ENCODE measurements at places on chromosomes 13 and 19.

- no peak for DNase-seq
Observed at GRCh38 chr13:78029901-78030300, 111.3 kb upstream of the EDNRB start.

GRCh38 chr13:26929971-26930730 lies 169.6 kb upstream of the GPR12 start:
- peak; percentile 73 for DNase-seq

GRCh38 chr19:34145741-34146202 lies 26.5 kb upstream of the LSM14A start:
- peak; percentile 24 for DNase-seq

DNA sequence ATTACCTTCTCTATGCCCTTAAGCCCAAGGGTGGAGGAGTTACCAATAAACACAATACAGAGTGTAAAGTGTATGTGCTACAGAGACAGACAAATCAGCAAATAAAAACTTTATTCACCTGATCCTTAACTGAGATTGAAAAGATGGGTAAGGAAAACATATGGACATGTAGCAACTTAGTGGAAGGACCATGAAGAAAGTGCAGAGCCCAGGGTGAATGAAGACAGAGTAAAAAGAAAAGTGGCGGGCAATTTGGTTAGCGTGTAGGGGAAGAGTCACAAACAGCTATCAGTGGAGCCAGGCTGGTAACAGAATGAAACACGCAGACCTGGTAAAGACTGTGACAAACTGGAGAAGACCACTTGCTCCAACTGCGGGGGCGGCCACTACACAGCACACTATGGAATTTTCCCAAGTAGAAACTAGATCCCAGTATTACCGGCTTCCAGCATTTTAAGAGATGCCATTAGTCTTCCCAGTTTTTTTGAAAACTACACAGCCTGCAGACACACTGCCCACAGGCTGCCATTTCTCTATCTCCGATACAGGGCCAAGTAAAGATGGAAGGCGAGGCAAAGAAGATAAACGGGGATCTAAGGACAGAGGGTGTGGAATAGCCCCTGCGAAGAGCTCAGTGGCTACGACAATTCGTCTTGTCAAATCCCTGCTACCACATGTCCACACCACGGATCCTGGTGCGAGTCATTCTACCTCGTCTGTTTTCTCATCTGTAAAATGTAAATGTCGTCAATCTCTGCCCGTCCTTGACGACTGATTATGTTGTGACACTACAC lies 1.2 kb downstream of the UQCRFS1 start:
- no peak for DNase-seq

- no peak for DNase-seq
Observed at GRCh38 chr13:43229506-43229905, 206.1 kb downstream of the DNAJC15 start.

- DNase-seq: no peak
Observed at GRCh38 chr19:17086120-17086519, 10.5 kb downstream of the MYO9B start.

DNA sequence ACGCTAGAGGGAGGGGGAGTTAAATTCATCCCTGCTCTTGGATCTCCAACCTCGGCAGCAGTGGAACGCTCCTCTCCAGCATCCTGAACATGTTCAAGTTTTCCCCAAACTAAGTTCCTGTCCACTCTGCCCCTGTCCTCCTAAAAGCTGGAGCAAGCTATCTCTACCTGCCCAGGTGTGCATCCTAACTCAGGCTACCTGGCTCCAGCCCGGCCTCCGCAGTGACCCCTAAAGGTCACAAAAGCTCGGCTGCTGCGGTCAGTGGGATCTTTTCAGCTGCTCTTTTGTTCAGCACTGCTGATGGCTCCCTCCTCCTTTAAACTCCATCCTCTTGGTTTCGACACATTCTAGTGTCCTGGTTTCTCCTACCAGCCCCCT lies 1.4 kb downstream of the DCUN1D2 start:
- no peak for DNase-seq

DNA sequence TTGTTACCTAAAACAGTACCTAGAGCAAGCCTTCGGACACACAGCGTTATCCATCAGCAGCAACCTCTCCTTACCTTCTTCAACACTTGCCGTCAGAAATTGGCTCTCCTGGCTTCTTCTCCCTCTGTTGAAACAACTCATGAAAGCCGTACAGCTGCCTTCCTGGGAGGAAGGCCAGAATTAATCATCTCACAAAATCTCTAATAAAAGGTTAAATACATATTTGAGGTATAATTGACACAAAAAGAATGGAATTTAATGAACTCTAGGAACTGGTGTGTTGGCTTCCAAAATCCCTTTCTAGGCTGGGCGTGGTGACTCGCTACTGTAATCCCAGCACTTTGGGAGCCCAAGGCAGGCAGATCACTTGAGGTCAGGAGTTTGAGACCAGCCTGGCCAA lies 37.3 kb upstream of the GTF2F2 start:
- DNase-seq: no peak

DNA sequence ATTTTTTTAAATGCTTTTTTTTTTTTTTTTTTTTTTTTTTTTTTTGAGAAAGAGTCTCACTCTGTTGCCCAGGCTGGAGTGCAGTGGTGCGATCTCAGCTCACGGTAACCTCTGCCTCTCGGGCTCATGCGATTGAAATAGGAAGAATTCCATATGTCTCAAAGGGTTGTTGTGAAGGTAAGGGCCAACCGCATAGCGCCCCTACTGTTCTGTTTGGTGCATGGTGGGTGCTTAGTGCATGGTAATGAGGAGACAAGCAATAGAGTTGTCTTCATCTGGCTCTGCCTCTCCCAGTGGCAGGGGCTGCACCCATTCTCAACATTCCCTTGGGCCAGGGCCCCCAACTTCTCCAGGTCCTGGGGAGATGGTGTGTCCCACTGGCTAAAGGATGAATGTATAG lies 68.7 kb downstream of the RASL11A start:
- peak; percentile 48 for DNase-seq

GRCh38 chr13:70809588-70809987 lies 701.3 kb upstream of the KLHL1 start:
- DNase-seq: no peak

GRCh38 chr13:40271271-40271885 lies 395.1 kb downstream of the FOXO1 start:
- DNase-seq: no peak

DNA sequence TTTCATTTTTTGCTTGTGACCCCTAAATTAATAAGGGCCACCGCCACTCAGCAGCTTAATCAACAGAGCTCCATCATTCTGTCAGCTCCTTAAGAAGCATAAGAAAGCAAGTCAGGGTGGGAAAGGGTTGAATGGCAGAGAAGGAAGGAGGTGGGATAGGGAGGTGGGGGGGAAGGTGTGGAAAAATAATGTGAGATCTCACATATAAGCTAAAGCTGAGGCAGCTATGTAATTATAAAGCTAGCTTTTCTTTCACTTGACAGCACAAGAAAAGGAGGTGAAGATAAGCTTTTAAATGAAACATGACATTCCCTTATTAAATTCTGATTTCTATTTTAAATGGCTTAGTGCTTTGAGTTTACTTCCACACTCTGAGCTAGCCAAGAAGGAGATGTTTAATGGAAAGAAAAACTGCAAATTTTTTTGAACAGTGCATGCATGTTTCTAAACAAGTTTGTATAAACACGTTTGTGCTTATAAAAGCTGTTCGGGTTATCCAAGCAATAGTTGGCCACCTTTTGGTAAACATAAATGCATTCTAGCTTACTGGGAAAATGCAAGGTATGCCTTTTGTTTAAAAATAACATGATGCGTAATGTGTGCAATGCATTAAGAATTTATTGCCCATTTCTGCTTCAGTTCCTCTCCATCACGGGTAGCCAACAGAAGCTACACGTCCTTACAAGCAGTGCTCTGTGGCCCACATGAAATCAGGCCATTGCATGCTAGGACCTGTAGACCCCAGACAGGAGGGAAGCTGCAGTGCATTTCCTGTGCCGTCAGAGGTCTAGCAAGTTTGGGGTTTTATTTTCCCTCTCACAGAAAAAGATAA lies 96.2 kb downstream of the LHFPL6 start:
- no peak for DNase-seq

- no peak for DNase-seq
Observed at GRCh38 chr13:25280396-25280795, 6.9 kb downstream of the MTMR6 start.

DNA sequence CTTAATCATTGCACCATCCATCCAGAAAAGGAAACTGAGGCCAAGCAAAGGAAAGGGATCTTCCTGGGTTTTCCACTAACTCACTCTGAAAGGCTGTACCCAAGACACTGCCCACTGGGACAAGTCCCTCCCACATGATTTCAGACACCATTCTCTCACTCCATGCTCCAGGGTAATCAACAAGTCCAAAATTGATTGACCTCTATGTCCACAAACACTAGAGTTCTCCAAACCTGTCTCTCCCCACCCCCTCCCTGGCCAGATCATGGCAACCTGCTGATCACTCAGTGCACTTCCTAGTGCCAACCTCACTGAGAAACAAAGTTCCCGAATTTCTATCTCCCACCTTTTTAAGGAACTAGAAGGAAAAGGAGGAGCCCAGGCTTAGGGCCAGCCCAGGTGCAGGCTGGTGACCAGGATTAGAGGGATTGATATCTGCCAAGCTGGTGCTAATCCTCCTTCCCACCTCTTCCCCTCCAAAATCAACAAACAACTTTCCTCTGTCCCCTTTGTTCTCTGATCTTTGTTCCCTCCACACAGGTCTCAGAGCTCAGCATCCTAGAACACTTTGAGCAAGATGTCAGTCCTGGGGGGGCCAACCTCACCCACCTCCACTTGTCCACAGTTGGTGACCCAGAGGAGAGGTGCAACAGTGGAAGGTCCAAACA lies 2.4 kb upstream of the CYP2A13 start:
- no peak for DNase-seq

GRCh38 chr19:54178581-54179261 lies 5.8 kb upstream of the TMC4 start:
- DNase-seq: peak; percentile 34

GRCh38 chr19:16957151-16957701 lies 68.4 kb downstream of the F2RL3 start:
- no peak for DNase-seq

DNA sequence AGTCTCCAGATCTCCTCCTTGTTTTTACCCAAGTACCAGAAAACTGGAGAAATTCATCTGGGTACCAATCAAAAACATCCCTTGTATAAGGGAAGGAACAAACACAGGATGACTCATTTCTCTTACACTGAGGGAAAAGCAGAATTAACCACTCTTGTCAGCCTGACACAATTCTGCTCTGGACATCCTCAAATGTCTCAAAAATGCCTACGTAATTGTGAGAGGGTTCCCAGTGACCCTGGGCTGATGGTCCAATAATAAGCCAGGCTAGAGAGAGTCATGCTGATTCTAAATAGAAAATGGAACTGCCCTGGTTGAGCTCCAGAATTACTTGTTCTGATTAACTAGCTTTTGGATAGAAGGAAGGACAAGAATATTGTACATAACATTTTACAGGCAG lies 14.5 kb downstream of the ZNF708 start:
- no peak for DNase-seq

DNA sequence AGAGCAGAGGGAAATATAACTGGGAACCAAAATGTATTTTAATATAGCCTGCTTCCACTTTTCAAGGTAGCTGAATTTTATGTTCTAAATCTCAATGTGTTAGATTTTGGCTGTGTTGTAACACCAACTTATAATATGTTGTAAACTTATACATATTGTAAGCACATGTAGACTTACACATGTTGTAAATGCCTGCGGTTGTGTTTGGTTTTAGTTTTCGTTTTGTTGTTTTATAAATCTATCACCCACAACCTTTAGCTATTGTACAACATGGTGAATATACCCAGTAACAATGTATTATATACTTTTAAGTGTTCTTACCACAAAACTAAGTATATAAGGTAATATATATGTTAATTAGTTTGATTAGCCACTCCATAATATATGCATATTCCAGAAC lies 15.6 kb downstream of the KCTD4 start:
- DNase-seq: no peak

DNA sequence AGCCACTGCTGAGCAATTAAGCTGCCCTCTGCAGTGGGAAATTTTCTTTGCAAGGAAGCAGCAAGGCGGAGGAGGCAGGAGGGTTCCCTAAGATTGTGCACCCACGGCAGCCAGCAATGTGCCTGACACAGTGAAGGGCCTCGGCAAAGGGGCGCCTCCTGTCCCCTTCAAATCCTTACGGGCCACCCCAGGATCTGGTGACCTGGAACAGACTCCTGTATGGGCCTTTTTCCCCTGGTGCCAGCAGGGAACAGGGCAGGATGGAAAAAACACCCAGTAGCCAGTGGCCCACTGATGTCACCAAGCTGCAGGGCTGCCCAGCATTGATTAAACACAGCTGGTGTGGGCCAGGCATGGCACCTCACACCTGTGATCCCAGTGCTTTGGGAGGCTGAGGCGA lies 86.7 kb downstream of the GNG7 start:
- DNase-seq: no peak

GRCh38 chr13:106987427-106987785 lies 419.5 kb upstream of the ARGLU1 start:
- no peak for DNase-seq

DNA sequence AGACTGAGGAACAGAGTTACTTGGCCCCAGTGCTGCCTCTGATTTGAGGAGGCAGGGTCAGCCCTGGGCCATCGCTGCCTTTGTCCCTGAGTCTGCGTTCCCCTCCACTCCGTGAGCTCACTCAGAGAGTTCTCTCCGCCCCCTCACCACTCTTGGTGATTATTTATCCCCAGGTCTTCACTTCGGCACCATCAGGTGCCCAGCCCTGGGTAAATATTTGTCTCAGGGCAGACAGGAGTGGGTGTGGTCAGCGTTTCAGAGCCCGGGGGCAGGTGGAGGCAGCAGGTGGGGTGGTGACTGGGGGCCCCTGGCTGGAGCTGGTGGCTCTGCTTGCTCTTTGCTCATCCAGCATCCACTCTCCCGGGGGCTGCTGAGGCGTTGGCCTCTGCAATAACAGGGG lies 20.6 kb downstream of the PPP1R37 start:
- DNase-seq: no peak

- DNase-seq: no peak
Observed at GRCh38 chr19:48348045-48348444, 15.7 kb downstream of the TMEM143 start.

- peak; percentile 74 for DNase-seq
Observed at GRCh38 chr19:7862413-7862951, 11.7 kb downstream of the PRR36 start.

- no peak for DNase-seq
Observed at GRCh38 chr19:10887616-10888367, 16.4 kb downstream of the CARM1 start.

GRCh38 chr13:41674246-41674645 lies 216.9 kb downstream of the RGCC start:
- DNase-seq: no peak

DNA sequence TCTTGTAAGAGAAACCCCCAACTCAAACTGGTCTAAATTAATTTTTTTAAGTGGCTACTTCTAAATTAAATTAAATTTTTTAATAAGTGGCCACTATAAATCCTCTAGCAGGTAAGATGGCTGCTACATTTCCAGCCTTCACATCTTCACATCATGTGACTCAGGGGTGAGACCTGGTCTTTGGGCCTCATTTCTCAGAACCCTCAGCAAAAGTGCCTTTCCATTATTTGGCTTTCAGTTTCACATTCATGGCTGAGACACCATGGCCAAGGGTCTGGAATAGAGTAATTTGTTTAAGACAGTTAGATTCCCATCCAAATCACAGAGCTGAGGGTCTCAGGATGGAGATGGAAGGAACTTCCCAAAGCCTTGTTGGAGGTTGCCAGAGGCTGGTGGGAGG lies 47.5 kb downstream of the DCT start:
- DNase-seq: no peak

GRCh38 chr19:16801600-16802013 lies 27.6 kb upstream of the SIN3B start:
- DNase-seq: no peak
